NCI-H524 (cell line): ENCODE measurements at places on chromosomes 7 and 10.

DNA sequence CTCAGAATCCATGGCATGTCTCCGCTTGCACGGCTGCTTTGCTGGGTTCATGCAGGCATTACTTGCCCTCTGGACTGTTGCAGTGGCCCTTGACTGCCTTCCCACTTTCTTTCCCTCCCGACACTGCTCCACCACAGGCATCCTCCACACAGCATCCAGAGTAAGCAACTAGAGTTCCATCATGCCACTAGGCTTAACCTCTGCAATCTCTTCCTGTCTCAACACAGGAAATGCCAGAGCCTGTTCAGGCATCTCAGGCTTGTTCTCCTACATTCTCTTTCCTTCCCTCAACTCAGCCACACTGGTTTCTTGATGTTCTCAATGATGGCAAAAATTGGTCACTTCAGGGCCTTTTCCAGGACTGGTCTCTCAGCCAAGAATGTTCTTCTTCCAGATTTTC is 284.5 kb upstream of the KLF6 start:
- DNase-seq = no peak

GRCh38 chr7:157271991-157272324 is 64.8 kb upstream of the DNAJB6 start:
- DNase-seq = no peak

- peak; percentile 43 for DNase-seq
Observed at GRCh38 chr7:120272261-120272660, 714 bp upstream of the KCND2 start.

- no peak for DNase-seq
Observed at GRCh38 chr10:83921984-83922860, 217.1 kb upstream of the GHITM start.

DNA sequence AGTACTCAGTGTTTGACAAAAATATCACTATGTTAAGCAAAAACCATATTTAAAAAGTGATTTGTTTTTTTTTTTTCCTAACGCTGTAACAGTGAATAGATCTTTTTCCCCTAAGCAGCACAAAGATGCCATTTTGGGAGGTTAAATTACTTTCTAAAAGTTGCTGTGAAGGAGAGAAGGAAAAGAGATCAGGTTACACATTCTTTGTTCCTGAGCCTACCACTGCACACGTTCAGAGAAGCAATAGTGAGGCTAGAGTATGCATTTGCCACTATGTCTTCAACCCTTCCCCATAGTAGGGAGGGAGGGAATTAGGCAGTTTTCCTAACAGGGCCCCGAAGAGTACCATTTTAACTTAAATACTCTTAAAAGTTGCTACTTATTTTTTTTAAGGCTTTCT is 38.9 kb downstream of the BMPR1A start:
- DNase-seq = no peak

- no peak for DNase-seq
Observed at GRCh38 chr7:153406486-153406872, 645.7 kb upstream of the DPP6 start.

GRCh38 chr7:519484-520390 is at the start of gene PDGFA:
TSS of gene PDGFA (minus strand) at chr7:519846. CDS start at chr7:519001, 845 bp downstream.
- DNase-seq = peak; percentile 50

DNA sequence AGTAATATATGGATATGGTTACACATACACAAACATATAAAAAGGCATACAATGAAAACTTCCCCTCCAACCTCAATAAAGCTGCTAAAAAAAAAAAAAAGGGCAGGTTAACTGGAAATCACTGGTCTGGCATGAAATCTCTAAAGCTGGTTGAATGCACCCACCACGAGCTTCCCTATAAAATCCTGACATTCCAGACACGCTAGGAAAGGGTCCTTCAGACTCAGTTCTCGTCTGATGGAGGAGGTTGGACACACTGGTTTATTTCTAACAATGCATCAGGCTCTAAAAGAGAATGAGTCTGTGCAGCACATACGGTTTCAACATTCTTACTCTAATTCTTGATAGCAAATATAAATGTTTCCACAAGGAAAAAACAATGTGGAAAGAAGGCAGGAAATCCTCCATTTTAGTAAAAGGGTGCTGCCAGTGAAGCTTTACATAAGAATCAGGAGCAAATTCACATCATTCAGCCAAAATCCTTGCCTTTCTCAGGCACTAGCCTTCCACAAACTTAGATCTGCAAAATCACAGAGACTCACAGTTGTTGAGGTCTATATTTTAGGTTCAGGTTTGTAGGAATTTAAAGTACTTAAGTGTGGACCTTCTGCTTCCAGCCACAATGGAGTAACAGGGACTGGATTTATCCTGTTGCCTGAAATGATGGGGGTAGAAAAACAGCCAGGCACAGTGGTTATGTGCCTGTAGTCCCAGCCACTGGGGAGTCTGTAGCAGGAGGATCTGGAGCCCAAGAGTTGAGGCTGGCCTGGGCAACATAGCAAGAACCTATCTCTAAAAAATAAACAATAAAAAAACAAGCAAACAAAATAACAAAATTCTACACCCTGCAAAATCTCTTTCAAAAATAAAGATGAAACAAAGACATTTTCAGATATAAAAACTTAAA is 73.5 kb downstream of the CYTH3 start:
- DNase-seq = no peak

GRCh38 chr10:59104186-59104585 is 72.3 kb upstream of the PHYHIPL start:
- no peak for DNase-seq

DNA sequence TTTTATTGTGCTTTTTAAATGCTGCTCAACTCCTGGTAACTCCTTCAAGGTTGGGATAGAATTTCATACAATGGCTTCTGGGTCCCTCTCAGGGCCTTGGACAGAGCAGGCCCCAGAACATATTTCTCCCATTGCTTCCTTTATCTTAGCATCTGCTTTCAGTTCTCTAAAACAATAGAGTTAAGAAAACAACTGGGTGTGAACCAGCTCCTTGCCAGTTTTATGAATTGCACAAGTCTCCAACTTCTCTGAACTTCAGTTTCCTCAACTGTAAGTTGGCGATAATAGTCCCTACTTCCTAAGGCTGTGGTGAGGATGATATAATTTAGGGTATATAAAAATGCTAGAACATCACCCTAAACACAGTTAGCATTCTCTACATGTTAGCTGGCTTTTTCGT is 77.0 kb upstream of the INHBA start:
- DNase-seq = no peak

DNA sequence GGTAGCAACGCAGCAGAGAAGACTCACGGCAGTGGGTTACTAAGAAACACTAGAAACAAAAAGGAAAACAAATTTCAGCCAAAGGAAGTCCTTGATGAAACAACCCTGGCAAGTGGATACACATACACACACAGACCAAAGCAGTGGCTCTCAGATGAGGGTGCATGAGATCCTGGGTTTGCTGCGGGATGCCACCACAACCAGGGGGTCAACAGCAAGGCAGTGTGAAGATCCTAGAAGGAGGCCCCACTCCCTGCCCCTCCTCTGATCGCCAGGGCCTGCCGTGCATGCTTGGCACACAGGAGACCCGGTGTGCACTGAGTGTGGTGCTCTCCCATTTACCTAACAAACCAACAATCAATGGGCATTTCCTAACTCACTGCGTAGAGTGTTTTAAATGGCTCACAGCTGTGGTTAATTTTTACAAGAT is 252.3 kb upstream of the KLF14 start:
- no peak for DNase-seq

DNA sequence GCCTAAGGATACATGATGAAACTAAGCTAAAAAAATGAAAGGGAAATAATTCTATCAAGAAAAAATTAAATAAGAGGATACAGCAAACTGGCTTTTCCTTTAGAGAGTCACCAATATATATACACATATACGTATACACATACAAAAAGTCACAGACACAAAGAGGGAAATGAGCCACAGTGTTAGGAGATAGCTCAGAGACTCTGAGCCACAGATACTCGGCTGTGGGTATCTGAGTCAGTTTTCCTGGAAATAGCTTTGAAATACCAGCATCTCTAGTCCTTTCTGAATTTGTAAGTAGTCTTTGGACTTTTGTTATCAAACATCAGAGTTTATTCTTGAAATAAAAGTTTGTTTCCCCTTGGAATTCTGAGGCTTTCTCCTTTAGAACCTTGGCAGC is 111.8 kb downstream of the TBXAS1 start:
- DNase-seq = no peak

DNA sequence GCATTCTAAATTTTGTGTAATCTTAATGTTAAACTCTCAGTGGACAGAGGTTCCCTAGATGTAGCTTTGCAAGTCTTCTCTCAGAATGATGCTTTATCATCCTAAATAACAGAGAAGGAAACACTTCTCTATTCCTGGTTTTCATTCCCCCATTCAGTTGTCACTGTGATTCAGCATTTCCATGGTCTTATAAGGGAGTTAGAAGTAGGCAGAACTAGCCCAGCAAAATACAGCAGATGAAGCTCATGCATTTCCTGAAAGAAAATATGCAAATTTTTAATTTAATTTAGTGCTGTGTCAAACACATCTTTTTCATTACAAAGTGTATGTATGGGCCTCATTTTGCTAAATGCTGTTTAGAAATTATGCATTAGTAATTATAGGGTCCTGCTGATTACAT is 70.1 kb downstream of the ITPRID1 start:
- no peak for DNase-seq

GRCh38 chr10:29806350-29806788 is 171.6 kb upstream of the SVIL start:
- DNase-seq = no peak

GRCh38 chr7:12653518-12653917 is 33.9 kb upstream of the ARL4A start:
- DNase-seq = no peak

DNA sequence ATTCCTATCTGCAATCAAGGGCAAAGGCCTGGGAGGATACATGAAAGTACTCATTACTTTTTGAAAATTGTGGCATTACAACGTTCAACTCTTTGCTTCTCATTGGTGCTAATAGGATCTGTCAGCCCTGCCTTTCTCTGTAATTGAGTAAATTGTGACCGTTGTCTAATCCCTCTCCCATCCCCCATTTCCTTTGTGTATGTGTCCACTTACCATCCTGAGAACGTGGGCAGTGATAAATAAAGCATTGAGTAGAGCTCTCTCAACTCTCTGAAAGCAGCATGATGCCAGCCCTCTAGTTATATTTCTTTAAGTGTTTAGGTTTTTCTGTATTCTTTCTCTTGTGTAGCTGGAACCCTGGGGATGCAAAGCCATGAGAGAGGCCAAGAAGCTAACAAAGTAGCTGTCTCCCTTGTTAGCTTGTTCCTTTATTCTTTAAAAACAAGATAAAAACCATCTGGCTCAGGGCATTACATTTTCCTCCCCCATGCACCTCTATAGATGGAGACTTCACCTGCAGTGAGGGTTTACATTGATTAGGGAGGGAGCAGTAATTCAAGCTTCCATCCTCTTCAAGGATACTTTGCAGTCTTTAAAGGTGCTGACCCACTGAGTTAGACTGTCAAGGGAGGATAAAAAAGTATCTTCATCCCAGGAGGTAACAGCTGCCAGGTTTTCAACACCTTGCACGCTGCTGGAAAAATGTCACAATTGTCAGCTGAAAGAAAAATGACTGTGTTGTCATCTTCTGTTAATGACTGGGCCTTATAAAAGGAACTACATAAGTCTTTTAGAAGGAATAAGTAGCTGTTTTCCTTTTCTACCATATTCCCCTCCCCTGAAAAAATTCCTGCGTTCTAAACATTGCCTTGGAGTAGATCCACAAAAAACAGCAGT is 112.3 kb downstream of the BTRC start:
- no peak for DNase-seq

DNA sequence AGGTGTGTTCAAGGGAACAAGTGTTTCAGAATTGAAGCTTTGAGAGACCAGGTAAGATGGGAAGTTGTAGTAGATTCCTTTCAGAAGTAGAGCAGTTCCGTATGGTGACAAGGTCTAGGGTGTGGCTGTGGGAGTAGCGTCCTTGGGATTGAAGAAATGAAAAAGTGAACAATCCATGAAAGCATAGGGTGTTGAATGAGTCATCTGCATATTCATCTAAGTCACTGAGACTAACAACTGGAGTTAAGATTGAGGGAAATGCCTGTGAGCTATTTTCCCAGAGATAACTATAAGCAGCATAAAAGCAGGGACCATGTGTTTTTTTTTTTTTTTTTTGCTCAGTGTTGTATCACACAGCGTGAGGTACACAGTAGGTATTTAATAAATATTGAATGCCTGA is 134.8 kb downstream of the PHTF2 start:
- DNase-seq = no peak

DNA sequence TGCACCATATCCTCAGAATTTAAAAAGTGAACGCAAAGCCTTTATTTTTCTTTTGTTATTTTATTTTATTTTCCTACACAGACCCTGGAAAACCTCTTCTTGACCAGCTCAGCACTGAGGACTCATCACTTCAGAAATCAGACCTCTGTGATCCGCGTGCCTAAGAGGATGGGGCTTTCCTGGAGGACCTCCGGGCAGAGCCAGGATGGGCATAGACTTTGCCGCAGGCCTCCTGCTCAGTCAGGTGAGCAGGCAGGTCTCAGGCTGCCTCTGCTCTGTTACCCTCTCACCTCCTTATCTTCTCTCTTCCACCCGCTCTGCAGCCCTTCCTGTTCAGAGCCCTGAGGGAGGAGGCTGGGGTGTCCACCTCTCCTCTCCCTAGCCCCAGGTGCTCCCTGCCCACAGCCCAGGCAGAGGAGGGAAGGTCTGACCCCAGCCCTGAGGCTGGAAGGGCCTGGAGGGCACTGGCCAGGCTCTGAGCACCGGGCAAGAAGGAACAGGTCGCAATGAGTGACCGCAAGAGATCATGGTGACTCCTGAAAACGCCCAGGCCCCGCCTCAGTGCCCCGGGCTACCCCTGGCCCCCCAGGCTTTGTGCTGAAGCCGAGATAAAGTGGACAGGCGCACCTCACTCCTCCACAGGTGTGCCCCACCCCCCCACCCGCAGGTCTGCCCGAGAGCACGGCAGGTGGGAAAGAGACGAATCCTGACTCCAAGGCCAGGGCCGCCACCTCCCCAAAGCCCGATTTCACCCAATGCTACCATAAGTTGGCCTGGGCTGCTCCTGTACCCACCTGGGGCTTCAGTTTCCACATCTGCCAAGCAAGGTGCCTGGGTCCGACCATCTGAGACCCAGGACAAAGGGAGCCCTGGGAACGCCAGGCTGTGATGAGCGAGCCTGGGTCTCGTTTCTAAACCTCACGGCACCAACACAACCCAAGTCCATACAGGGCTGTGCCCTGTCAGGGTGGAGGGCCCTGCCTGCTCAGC is 2.8 kb downstream of the CALML5 start:
- DNase-seq = no peak

- no peak for DNase-seq
Observed at GRCh38 chr10:48543182-48543844, 61.6 kb downstream of the ARHGAP22 start.

DNA sequence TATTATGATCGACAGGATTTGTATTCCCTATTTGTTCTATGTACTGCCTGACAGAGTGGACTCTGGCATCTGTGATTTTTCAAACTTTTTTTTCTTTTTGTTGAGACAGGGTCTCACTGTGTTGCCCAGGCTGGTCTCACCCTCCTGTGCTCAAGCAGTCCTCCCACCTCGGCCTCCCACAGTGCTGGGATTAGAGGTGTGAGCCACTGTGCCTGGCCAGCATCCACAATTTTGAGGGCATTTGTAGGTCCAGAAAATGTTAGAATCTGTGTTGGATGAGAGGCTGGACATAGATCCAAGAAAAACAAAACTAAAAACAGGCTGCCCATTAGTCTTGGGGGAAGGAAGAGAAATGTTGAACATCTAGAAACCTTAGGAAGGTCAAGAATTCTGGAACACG is 34.3 kb downstream of the SGPL1 start:
- no peak for DNase-seq

- no peak for DNase-seq
Observed at GRCh38 chr7:8185926-8186683, 75.9 kb downstream of the ICA1 start.

GRCh38 chr7:90999989-91000979 is 263.9 kb upstream of the FZD1 start:
- no peak for DNase-seq

- no peak for DNase-seq
Observed at GRCh38 chr7:23965296-23965695, 255.3 kb downstream of the STK31 start.
